ENCODE measurements at places on chromosomes 11 and 22.

DNA sequence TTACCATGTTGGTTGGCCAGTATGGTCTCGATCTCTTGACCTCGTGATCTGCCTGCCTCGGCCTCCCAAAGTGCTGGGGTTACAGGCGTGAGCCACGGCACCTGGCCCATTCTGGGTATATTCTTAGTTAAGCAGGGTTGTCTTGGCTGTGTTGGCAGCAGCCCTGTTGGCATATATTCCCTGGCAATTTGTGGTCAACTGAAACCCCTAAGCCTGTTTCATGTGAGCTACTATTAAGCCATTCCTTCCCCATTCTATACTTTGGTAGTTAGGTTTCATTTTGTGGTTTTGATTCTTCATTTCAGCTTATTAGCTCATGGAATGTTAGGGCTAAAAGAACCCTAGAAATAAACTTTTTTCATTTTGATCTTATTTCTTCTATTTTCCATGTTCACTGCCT lies 22.2 kb upstream of the IL18BP start:
- DNase-seq = no peak

- peak; percentile 77 for DNase-seq
These were observed 10.1 kb downstream of the SYT12 start for GRCh38 chr11:67032830-67033551.

DNA sequence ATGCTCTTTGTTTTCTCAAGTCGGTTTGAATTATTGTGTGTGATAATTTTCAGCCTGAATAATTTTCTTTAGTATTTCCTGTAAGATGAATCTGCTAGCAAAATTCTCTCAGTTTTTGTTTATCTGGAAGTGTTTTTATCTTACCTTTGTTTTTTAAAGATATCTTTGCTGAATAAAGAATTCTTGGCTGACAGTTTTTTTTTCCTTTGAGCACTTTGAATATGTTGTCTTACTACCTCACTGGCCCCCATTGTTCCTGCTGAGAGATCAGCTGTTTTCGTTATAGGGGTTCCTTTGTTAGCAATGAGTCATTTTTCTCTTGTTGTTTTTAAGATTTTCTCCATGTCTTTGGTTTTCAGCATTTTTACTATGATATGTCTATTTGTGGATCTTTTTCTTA lies 63.0 kb downstream of the HORMAD2 start:
- no peak for DNase-seq

DNA sequence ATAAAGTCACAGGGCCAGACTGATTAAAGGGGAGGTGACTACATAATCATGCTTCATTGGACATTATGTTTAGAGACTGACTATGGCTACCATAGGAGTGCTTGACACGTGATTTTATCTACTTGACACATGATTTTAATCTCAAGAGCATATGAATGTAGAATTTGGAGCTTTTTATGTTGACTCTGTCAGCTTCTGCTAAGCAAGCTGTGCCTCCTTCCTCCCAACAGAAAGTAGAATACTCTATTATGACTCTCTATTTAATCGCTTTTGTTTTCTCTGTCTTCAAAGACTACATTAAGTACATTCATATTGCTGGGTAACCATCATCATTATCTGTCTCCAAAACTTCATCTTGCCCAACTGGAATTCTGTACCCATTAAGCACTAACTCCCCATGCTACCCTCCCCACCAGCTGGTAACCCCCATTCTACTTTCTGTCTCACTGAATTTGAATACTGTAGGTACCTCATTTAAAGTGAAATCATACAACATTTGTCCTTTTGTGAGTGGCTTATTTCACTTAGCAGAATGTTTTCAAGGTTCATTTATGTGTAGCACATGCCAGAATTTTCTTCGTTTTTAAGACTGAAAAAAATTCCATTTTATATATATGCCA lies 24.7 kb upstream of the ANGPTL5 start:
- no peak for DNase-seq

- no peak for DNase-seq
These were observed 109.0 kb upstream of the B3GAT1 start for GRCh38 chr11:134521001-134521400.

- no peak for DNase-seq
These were observed 309.6 kb downstream of the OPCML start for GRCh38 chr11:133222425-133223330.

DNA sequence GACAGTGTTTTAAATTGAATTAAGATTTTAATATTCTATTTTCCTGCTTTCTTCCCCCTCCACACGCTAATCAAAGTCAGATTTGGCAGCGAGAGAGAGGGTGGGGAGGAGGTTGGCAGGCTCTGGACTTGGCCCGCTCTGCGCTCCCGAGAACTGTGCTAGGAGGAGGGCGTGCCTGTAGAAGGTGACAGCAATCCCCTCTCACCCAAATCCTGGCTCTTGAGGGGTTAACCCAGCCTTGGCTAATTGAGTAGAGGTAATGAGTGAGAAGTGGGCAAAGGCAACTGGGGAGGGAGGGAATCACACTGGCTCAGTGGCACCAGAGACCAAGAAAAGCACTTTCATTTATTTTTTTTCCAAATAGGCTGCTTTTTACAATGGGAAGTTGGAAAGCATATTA lies 42.2 kb downstream of the BUD13 start:
- no peak for DNase-seq

DNA sequence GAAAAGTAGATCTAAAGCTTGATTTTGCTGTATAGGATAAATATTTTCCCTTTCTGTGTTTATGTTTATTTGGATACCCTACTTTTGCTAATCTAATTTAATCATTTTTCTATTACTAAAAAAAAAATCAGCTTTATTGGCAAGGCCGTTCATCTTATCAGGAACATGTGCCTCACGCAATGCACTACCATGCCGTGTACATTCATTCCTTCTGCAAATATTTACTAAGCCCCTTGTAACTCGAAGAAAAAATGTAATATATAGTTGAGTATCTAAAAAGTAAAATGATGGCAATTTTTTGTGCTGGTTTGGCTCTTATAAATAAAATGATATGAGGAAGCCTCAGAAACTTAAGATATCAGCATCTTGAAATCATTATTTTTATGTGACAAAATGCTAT lies 8.9 kb downstream of the UVRAG start:
- no peak for DNase-seq

GRCh38 chr11:131796541-131796940 lies 426.1 kb downstream of the NTM start:
- DNase-seq = no peak

GRCh38 chr22:44130076-44130711 lies 50.5 kb upstream of the PARVG start:
- DNase-seq = no peak

DNA sequence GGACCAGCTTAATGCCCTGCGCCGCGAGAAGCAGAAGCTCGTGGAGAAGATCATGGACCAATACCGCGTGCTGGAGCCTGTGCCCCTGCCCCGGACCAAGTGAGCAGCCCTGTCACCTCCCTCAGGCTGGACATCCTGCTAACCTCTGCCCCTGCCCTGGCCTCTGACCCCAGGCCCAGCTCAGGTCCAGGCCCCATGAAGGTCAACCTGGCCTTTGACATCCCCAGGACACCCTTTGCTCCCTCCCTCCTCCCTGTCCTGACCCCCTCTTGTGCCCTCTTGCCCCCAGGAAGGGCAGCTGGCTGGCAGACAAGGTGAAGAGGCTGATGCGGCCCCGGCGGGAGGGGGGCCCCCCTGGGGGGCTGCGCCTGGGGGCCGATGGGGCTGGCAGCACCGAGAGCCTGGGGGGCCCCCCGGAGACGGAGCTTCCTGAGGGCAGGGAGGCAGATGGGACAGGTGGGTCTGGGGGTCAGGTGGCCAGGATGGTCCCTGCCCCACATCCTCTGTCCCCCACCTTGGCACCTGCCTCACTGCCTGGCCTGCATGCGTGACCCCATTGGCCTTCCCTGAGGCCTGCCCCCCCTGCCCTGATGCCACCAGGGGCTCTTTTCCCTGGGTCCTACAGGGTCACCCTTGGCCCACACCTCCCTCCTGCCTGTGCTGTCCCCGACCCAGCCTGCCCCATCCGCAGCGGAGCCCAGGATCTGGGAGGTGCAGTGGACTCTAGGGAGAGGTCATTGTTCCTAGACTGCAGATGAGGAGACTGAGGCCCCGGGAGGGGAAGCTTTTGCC lies 5.1 kb upstream of the RPS6KA4 start:
- no peak for DNase-seq
